ENCODE measurements at places on chromosomes 1 and 21. TPM values are rescaled to one million over a fixed set of nuclear protein-coding genes. Genes with fewer than 3 reads are reported as not detected.

Gene IL19
- not detected for total RNA-seq

Gene DYNLT4
- not detected for total RNA-seq

Gene MAP3K21
- 9.1 TPM for total RNA-seq

Gene SH2D1B
- total RNA-seq: 1.9 TPM

Gene TOE1
- total RNA-seq: 8.2 TPM

GRCh38 chr21:18602711-18603110 lies 199.1 kb upstream of the TMPRSS15 start:
- H3K4me3 ChIP-seq: no peak overlapping the region
- DNase-seq: no peak
- H3K36me3 ChIP-seq: no peaks in the 10 kb centered on the region

- DNase-seq: no peak
- H3K4me3 ChIP-seq: no peak overlapping the region
- no peaks in the 10 kb centered on the region for H3K4me1 ChIP-seq
- no peaks in the 10 kb centered on the region for H3K27me3 ChIP-seq
- no peaks in the 10 kb centered on the region for H3K36me3 ChIP-seq
Observed at GRCh38 chr1:190453550-190453949, 24.1 kb downstream of the BRINP3 start.

- H3K4me1 ChIP-seq: peaks cover 19% of the 10 kb centered on the region
- H3K27ac ChIP-seq: no peak overlapping the region
- no peak for DNase-seq
- no peaks in the 10 kb centered on the region for H3K27me3 ChIP-seq
- H3K4me3 ChIP-seq: no peak overlapping the region
Observed at GRCh38 chr1:116491700-116492357, 79.0 kb downstream of the CD58 start.

- peaks cover 29% of the 10 kb centered on the region for H3K36me3 ChIP-seq
- H3K4me3 ChIP-seq: no peak overlapping the region
- H3K27me3 ChIP-seq: no peaks in the 10 kb centered on the region
- no peak overlapping the region for H3K27ac ChIP-seq
- no peak for DNase-seq
Observed at GRCh38 chr21:41920476-41920875, 33.3 kb downstream of the C2CD2 start.

DNA sequence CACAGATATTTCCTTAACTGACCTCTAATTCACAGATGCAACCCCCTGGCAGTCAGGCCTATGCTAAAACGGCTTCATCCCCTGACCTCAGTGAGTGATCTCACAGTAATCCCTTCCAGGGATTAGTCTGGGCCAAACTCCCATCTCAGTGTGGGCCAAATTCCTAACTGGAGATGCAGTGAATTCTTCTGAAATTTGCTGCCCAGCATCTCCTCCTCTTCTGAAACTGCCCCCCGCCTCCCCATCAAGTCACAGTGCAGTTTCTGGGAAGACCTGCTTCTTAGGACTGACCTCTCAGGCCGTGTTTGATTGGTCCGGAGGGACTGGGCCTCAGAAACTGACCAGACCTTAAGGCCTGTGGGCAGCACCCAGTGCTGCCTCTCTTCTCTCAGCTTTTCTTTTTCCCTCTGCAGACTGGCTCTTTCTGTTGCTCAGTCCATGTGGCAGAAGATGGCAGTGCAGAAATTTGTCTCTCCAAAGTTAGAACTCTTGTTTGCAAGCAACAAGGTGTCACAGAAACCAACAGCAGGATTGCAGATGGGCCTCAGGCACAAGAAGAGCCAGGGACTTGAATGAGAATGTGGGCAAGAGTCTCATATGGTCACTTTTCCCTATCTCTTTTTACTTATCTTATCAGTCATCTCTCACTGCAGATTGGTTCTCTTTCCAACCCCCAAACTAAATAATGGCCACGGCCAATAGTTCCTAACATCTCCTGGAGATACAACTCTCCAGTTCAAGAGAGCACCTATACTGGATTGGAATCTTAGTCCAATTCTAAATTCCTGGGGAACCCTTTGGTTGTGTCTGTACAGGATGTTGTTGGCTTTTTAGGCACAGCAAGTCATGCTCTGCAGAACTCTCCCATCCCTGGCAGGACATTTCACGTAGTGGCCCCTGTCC lies 95.5 kb upstream of the RALGPS2 start:
- no peaks in the 10 kb centered on the region for H3K27me3 ChIP-seq
- H3K36me3 ChIP-seq: no peaks in the 10 kb centered on the region
- no peak overlapping the region for H3K4me3 ChIP-seq
- DNase-seq: no peak

GRCh38 chr1:161258439-161259344 lies at the start of gene PCP4L1:
PCP4L1 (plus strand) TSS chr1:161258745; CDS start chr1:161258975, 230 bp downstream.
- no peaks in the 10 kb centered on the region for H3K4me1 ChIP-seq
- peak; percentile 84 for DNase-seq
- H3K36me3 ChIP-seq: no peaks in the 10 kb centered on the region
- peak within 1 kb of the TSS; percentile 43 for H3K4me3 ChIP-seq
- H3K27ac ChIP-seq: no peak within 1 kb of the TSS
- H3K27me3 ChIP-seq: peaks cover 29% of the 10 kb centered on the region

- H3K27ac ChIP-seq: peak within 1 kb of the TSS; percentile 3
- peaks cover 21% of the 10 kb centered on the region for H3K4me1 ChIP-seq
- H3K27me3 ChIP-seq: no peaks in the 10 kb centered on the region
- no peaks in the 10 kb centered on the region for H3K36me3 ChIP-seq
Observed at GRCh38 chr1:205680073-205680851, at the start of gene SLC45A3. SLC45A3 (minus strand) TSS chr1:205680509; CDS start chr1:205664656, 15,853 bp downstream.

DNA sequence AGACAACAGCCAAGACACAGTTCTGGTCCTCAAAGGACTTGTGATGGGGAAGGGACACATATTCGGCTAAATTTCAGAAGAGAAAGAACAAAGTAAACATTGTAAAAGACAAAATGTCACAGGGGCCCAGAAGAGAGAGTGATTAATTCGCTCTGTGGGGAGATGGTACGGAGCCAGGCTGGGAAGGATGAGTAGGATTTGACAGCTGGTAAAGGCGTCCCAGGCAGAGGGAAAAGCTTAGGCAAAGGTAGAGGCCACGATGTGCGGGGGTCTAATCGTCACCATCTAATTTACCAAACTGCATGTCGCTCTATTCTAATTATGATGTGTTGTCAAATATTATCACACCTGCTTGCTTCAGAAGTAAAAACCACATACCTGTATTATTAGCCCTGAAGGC lies 17.3 kb upstream of the EFNA1 start:
- H3K27ac ChIP-seq: no peak overlapping the region
- no peaks in the 10 kb centered on the region for H3K27me3 ChIP-seq
- no peak for DNase-seq
- no peaks in the 10 kb centered on the region for H3K4me1 ChIP-seq
- H3K36me3 ChIP-seq: no peaks in the 10 kb centered on the region

DNA sequence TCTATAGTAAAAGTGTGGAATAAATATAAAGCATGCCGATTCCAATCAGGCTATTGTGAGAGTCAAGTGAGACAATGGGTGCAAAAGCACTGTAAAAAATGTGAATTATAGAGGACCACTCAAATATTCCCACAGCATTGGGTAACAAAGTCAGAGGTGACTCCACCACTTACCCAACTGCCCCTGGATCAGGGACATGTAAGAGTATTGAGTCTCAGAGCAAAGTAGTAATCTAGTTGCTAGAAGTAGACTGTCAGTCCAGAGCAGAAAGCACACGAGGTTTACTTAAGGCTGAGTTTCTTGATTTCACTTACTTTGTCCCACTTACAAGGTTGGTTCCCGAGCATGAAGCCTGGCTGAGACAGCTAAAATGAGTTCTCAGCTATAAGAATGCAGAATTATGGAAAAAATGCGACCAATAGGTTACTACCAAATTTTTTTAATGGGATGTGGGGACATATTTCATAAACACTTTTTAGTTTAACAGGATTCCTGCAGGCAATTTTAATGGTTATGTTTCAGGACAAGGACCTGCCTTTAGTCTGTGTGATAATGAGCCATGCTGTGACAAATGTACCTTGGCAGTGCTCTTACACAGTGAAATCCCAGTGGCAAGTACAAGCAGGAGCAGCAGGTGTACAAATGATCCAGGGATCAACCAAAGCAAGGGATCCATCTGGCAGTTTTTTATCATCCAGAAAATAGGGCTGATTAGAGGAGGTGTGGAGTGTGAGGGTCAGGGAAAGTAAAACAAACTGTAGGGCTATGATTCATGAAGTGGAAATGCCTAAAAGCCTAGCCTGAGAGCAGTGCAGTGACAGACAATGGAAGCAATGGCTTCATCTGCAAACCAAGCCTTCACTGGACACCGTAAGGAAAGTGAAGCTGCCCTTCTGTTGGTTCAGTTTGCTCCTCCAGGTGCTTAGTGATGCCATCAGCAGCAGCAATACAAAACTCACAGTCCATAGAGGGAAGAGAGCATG lies 156.2 kb upstream of the SPAG17 start:
- no peak for DNase-seq
- no peaks in the 10 kb centered on the region for H3K4me1 ChIP-seq
- no peak overlapping the region for H3K4me3 ChIP-seq
- no peaks in the 10 kb centered on the region for H3K27me3 ChIP-seq

- no peak overlapping the region for H3K27ac ChIP-seq
- H3K27me3 ChIP-seq: no peaks in the 10 kb centered on the region
- H3K36me3 ChIP-seq: no peaks in the 10 kb centered on the region
- no peak for DNase-seq
- no peak overlapping the region for H3K4me3 ChIP-seq
Observed at GRCh38 chr1:247421074-247421473, 5.1 kb downstream of the NLRP3 start.

DNA sequence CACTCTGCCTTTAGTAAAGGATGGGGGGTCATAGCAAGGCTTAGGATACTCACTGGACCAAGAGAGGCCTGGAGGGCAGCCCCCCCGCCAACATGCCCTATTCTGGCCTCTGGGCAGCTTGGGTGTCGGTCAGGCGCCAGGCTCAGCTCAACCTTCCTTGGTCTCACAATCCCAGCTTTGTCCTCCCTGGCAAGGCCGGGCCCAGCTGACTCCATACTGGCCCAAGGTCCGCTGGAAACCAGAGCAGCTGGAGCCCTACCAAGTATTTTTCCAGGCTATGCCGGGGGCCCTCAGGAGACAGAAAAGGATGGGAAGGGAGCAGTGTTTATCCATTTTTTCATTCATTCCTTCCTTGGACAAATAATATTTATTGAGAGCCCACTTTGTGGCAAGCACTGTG lies 6.2 kb downstream of the FBXO2 start:
- peaks cover 22% of the 10 kb centered on the region for H3K4me1 ChIP-seq
- no peaks in the 10 kb centered on the region for H3K27me3 ChIP-seq
- no peak overlapping the region for H3K27ac ChIP-seq

GRCh38 chr1:32770741-32771548 lies 46.2 kb downstream of the YARS1 start:
- no peaks in the 10 kb centered on the region for H3K27me3 ChIP-seq
- H3K4me1 ChIP-seq: peaks cover 33% of the 10 kb centered on the region
- peaks cover 37% of the 10 kb centered on the region for H3K36me3 ChIP-seq
- DNase-seq: peak; percentile 56
- H3K4me3 ChIP-seq: no peak overlapping the region

DNA sequence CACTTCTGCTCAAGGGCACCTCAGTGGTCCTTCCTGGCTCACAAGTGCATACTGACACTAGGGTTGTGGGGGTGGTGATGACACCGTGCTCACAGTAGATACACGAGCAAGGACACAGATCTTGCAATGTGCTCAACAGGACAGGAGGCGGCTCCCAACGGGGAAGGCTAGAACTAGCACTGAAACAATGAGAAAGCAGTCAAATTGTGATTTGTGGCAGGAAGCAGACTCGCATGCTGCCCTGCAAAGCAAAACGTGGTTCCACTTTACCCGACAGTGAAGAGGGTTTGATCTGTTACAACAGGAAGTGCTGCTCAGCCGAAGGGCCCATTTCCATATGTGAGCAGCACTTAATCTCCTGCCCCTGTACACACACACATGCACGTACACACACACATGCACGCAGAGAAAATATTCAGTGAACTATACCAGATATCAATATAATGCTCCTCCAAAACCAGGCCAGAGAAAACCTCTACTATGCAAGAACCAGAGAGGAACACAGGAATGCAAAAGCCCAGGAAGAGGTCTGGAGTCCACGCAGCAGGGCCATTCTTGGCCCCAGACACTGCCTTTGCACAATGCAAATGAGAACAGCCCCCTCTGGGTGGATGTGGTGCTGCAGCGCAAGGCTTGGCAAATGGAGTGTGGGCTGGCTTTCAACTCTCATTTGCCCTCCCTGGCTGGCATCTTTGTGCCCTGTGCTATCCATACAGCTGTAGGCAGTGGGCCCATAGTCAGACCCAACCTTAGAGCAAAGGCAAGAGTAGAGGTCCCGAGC lies 47.1 kb downstream of the KANK4 start:
- no peak overlapping the region for H3K4me3 ChIP-seq
- peaks cover 3% of the 10 kb centered on the region for H3K4me1 ChIP-seq
- no peaks in the 10 kb centered on the region for H3K36me3 ChIP-seq
- H3K27me3 ChIP-seq: no peaks in the 10 kb centered on the region

GRCh38 chr1:221925947-221926346 lies 184.1 kb upstream of the DUSP10 start:
- H3K27me3 ChIP-seq: no peaks in the 10 kb centered on the region
- no peak overlapping the region for H3K27ac ChIP-seq
- H3K4me1 ChIP-seq: no peaks in the 10 kb centered on the region
- H3K4me3 ChIP-seq: no peak overlapping the region
- no peak for DNase-seq

- no peak overlapping the region for H3K4me3 ChIP-seq
- H3K27ac ChIP-seq: no peak overlapping the region
- peaks cover 4% of the 10 kb centered on the region for H3K27me3 ChIP-seq
- no peak for DNase-seq
- H3K36me3 ChIP-seq: no peaks in the 10 kb centered on the region
- H3K4me1 ChIP-seq: no peaks in the 10 kb centered on the region
Observed at GRCh38 chr1:77271852-77272580, 9.8 kb upstream of the AK5 start.

DNA sequence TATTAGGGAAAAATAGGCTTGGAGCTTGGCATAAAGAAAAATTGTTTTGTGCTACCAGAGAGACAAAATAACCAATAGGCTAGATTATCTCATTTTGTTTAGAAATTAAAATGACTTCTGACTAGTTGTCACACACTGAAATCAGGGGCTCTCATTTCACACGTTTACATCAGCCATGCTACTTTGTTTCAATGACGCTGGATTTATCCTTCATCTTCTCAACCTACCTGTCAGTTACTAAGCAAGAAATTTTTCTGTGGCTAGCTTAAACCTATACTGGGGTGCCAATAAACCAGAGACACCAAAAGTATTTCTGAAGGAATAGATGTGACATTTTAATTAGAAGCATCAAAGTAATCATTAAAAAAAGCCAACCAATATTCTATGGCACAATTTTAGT lies 518.1 kb upstream of the NR5A2 start:
- H3K4me3 ChIP-seq: no peak overlapping the region
- H3K4me1 ChIP-seq: no peaks in the 10 kb centered on the region
- no peaks in the 10 kb centered on the region for H3K27me3 ChIP-seq
- H3K36me3 ChIP-seq: no peaks in the 10 kb centered on the region
- no peak for DNase-seq

DNA sequence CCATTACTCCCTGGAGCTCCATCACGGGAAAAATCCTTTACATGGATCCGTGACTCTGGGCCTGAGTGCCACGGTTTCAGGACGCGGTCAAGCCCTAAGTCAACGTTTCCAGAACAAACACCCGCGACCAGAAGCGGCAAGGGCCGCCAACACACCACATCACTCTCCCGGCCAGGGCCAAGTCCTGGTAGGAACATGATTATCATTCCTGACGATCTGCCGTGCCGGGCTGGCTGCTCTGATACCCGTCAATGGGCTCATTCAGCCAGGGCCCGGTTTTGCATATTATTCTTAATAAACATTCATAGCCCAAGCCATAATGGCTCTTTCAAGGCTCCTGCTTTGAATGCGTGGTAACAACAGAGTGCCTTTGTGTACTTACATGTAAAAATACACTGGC lies 44.6 kb upstream of the SIM2 start:
- no peak overlapping the region for H3K27ac ChIP-seq
- H3K4me3 ChIP-seq: no peak overlapping the region
- no peaks in the 10 kb centered on the region for H3K36me3 ChIP-seq
- no peaks in the 10 kb centered on the region for H3K4me1 ChIP-seq
- DNase-seq: no peak

GRCh38 chr1:111222308-111223125 lies 5.0 kb upstream of the CHI3L2 start:
- no peaks in the 10 kb centered on the region for H3K36me3 ChIP-seq
- H3K4me3 ChIP-seq: no peak overlapping the region
- DNase-seq: peak; percentile 88
